ENCODE measurements at places on chromosomes 4 and X.
A peak's percentile ranks its signal among the peaks of the same experiment; 100 is the strongest.

DNA sequence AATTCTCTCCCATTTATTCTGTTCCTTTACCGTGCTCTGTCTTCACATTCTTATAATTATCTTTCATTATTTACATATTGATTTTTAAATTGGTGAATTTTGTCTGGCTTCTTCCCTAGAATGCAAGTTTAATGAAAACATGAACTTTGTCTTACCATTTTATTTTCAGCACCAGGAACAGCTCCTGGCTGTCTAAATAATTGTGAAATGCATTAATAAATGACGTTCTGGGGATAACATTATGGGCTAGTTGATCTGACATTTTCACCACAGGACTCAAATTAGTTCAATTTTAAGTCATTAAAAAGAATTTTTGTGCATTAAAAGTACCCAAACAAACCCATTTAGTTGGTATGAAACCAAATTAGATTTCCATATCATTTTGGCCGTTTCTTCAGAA lies 97.5 kb downstream of the KCTD8 start:
- no peak for DNase-seq

DNA sequence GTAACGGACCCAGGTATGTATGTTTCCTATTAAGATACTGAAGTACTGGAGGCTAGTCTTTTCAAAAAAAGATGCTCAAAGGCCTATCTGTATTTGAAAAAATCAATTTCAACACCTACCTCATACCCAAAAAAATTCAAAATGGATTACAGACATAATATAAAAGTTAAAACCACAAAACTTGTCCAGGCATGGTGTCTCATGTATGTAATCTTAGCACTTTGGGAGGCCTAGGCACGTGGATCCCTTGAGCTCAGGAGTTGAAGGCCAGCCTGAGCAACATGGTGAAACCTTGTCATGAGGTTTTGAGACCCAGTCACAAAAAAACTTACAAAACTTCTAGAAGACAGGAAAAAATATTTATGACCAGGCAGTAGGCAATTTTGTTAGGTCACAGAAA lies 16.7 kb downstream of the RBMX start:
- DNase-seq, result no peak

DNA sequence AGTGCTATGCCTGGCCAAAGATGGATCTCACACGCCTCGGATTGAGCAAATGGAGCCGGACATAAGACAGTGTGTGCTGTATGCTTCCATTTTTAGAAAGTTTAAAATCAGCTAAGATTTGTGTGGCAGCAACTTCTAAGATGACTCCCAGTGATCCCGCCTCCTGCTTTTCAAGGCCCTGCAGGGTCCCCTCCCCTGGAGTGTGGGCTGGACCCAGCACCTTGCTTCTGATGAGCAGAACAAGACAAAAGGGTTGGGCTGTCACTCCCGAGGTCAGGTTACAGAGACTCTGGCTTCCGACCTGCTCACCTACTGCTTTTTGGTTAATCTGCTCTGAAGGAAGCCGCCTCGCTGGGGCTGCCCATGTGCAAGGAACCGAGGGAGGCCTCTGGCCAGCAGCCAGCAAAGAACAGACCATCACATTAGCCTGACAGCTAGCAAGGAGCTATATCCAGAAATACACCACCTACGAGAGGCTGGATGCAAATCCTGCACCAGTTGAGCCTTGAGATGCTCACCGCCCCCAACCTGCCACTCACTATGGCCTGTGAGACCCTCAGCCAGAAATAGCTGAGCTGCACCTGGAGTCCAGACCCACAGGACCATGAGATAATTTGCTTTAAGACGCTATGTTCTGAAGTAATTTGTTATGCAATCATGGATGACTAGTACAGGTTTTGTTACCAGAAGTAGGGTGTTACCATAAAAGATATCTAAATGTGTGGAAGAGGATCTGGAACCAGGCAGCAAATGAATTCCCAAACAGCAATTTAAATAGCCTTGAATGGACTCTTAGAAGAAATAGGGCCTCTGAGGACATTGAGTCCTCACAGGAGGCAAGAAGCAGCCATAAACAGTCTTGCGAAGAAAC lies 47.6 kb downstream of the CRMP1 start:
- no peak for DNase-seq

GRCh38 chrX:24333371-24333770 lies 19.5 kb upstream of the SUPT20HL2 start:
- no peak for DNase-seq

GRCh38 chr4:185931986-185932385 lies 120.0 kb upstream of the SORBS2 start:
- no peak for DNase-seq

GRCh38 chrX:71910986-71911730 lies 513 bp downstream of the NHSL2 start:
- DNase-seq, result no peak

GRCh38 chr4:189341881-189342280 lies 598.8 kb upstream of the FRG1 start:
- no peak for DNase-seq

DNA sequence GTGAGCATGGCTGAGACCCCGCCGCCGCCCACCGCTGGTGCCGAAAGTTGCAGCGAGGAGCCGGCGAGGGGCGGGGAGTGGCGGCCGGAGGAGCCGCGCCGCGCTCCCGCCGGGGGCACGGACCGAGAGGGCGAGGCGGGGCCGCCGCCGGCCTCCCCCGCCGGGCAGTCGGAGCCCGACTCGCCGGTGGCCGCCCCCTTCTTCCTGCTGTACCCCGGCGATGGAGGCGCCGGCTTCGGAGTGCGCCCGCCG lies 16.5 kb downstream of the UTP3 start:
- DNase-seq, result no peak

DNA sequence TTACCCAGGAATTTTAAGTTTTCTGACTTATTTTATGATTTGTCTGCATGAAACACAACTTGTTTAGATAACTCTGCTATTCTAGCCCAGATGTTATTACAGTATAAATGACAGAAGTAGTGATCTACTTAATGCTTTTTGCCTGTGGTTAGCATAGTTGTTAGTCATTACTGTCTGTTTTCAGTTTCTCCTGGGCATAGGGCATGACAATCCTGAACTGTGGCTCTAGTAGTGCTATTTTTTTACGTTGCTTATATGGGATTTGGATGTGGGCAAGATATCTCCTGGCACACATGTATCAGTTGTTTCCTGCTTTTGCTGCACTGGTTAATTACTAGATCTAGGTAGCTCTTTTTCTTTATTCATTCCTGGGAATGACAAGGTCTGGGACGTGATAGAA lies 1005.8 kb downstream of the PCDH18 start:
- no peak for DNase-seq

DNA sequence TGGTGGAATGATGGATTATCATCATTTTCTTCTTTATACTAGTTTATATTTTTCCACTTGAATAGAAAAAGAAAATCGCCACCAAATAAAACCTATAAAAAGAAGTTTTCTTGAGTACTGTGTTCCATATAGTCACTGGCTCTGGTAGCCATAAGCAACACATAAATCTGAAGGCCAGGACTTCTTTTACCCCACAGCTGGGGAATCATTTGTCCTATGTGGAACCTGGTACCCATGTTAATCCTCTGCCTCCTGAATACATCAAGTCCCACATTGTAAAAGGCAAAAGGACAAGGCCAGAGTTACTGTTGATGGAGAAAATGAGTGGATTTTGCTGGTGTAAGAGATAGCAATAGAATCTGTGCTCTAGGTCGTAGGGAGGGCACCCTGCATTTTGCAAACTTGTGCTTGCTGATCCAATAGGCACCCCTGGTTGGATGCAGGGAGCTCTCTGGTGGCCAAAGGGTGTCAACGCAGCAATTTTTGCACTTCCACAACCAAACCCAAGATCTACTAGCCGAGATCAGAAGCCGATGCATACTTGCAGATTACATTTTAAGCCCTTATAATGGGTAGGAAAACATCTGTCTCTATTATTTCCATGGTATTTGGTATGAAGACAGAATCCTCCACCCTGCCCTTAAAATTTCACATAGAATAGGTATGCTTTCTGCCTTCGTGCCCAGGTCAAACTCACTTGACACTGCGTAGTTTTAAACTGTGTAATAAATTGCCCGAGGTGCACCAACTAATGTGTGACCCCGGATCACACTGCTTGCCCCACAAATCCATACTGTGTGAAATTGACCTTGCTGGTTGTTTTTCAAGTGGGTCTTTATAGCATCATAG lies 146.2 kb upstream of the SCML1 start:
- DNase-seq, result peak; percentile 71

DNA sequence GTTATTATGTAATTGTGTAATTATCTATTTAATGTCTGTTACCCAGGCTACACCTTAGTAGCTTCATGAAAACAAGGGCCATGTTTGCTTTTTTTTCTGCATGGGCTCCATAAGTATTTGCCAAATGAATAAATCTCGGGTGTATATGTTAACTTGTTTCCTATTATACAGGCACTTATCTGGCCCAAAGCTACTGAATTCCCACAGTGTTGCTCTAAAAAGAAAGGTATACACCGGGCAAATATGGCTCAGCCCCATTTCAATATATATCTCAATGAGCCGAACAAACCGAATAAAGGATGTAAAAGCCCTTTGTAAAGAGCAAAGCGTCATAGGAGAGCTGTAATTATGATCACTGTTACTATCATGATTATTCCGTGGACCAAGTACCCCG lies 767 bp downstream of the PAQR3 start:
- no peak for DNase-seq

GRCh38 chrX:78595901-78596502 lies 63.1 kb downstream of the RTL3 start:
- DNase-seq, result no peak

DNA sequence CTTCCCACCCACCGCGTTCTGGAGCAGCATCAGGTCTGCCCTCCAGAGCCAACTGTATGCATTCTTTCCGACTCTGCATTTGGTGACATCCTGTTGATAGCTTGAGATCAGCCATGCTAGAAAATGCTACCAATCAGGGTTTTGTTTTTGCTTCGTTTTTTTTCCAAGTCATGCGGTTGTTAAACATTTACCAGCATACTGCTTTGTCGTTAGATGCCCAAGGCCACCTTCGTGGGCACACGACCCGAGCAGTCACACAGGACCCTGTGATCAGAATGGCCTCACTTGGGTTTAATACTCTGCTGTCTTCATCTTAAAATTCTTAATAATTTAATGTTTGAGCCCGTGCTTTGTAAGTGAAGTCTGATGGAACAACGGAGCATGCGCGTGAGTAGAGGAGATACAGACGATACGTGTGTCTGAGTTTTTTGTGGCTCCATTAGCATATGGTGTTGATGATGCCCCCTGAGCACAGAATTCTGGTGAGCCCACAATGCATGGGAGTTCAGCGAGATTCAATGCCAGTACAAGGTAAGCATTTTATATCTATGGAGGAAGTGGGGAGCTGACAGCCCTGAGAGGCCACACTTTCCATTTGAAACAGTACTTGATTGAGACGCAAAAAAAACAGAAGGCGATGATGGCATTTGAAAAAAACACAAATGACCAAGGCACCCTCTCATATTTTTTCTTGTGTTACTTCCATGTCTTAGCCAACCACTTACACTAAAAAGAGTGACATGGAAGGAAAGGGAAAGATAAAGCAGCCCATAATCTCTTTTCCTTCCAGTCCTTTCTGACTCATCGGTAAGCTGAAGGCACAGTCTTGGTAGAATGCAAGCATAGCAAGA lies 323.6 kb downstream of the BCOR start:
- DNase-seq, result no peak

- DNase-seq, result no peak
Observed at GRCh38 chrX:79176028-79176427, 31.5 kb downstream of the GPR174 start.

GRCh38 chrX:29634516-29634915 lies 580.8 kb upstream of the MAGEB2 start:
- DNase-seq, result no peak

DNA sequence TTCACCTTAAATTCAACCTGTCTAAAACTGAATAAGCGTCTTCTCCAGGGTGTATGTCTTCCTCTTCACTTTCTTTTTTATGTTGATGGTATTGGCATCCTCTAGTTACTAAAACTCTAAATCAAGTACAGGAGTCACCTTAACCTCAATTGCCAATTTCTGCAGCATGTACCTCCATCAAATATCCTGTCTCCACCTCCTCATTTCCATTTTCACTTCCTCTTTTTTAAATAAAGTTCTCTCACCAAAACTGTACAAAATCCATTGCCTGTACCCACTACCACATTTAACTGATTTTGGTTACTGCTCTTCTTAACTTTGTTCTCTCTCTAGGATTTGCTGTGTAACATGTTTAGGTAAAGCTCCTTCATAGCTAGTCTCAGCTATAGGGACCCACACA lies 9.2 kb upstream of the NPFFR2 start:
- DNase-seq, result no peak

- DNase-seq, result no peak
Observed at GRCh38 chr4:184286358-184286757, 68.7 kb upstream of the ENPP6 start.

- no peak for DNase-seq
Observed at GRCh38 chrX:153646620-153647373, at the start of gene DUSP9. DUSP9 (plus strand) TSS chrX:153647203; CDS start chrX:153647954, 751 bp downstream.

- no peak for DNase-seq
Observed at GRCh38 chr4:88352062-88352740, 26.5 kb upstream of the HERC6 start.

DNA sequence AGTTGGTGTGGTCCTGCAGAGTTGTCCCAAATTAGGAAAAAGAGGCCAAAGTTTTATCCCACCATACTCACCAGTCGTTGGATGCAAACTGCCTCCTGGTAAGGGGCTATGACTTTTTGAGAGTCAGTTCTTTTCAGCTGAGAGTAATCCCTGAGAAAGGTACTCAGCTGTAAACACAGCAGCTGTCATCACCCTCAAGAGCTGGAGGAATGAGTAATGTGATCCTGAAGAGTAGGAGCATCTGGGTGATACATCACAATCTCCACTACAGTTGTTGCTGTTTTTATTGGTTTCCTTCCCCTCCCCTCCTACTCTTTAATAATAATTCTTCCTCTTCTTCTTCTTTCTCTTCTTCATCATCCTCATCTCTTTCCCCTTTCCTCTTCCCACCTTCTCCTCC lies 5.7 kb downstream of the MAGEE1 start:
- DNase-seq, result no peak

- no peak for DNase-seq
Observed at GRCh38 chr4:1783970-1784369, 9.1 kb upstream of the FGFR3 start.

GRCh38 chrX:13341491-13342101 lies 21.7 kb upstream of the ATXN3L start:
- DNase-seq, result no peak

- DNase-seq, result no peak
Observed at GRCh38 chr4:16124232-16124631, 40.4 kb upstream of the PROM1 start.

DNA sequence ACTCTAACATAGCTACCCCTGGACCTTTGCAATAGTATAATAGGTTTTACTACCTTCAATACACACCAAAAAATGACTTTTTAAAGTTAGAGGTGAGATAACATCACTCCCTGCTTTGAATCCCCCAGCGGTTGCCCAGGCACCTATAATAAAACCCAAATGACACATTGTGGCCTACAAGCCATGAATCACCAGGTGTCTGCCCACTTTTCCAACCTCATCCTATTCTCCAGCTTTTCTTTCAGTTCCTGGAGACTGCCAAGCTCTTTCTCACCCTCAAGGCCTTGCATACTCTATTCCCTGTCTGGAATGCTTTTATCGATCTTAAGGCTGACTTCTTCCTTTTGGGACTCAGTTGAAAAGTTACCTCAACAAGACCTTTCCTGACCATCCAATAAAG lies 16.4 kb upstream of the PRSS48 start:
- DNase-seq, result no peak

GRCh38 chr4:41358647-41359421 lies 102.1 kb downstream of the UCHL1 start:
- DNase-seq, result no peak

GRCh38 chr4:18057821-18058533 lies 36.4 kb upstream of the LCORL start:
- no peak for DNase-seq

GRCh38 chr4:6153874-6154273 lies 46.5 kb downstream of the JAKMIP1 start:
- DNase-seq, result no peak

All from ureter (tissue), 1 donor.